Right cardiac atrium (tissue), 5 donors: ENCODE measurements at places on chromosomes 11 and 22. TPM values are rescaled to one million over a fixed set of nuclear protein-coding genes. Genes with fewer than 3 reads are reported as not detected.

- DNase-seq: no peak
Observed at GRCh38 chr11:16912692-16913111, 101.5 kb downstream of the PLEKHA7 start.

DNA sequence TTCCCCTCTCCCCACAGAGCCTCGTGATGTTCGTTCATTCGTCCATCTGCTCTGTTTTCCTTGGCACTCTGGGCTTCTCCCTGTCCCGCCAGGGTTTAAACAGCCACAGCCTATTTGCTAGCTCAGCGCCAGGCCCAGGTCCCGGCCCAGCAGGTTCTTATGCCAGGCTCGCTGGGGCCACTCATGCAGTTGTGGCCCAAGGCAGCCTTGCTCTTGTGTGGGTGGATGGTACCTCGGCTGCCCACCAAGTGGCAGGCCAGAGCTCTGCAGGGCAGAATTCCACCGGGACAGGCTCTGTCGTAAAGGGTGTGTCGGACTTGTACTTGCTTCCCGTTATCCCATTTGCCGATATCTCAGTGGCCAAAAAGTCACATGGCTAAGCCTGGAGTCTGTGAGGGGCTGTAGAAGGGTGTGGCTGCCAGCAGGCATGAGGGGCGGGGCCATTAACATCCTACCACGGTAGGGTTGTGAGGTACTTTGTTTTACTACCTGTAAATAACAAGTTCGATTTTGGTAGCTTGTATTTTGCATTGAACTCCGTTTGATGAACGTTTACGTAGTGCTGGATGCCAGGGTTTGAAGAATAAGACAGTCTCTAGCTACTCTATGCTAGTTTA, 7.9 kb downstream of the FAM118A start:
- peak; percentile 78 for DNase-seq

DNA sequence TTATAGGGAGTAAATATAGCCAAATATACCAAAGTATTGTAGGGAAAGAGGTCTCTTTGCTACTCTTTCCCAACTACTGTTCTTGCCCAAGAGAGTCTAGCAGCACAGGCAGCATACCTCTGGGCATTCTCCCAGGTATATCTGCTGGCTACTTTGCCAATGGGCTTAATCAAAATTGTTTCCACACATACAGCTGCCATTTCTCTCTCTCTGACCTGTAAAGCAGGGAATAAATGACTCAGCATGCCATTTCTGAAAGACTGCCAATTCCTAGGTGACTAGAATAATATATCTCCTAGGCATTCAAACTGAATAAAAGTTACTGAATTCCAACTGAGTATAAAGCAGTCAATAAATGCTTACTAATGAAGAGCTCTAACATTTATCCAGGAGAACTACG, 44.6 kb downstream of the RDX start:
- DNase-seq: no peak

DNA sequence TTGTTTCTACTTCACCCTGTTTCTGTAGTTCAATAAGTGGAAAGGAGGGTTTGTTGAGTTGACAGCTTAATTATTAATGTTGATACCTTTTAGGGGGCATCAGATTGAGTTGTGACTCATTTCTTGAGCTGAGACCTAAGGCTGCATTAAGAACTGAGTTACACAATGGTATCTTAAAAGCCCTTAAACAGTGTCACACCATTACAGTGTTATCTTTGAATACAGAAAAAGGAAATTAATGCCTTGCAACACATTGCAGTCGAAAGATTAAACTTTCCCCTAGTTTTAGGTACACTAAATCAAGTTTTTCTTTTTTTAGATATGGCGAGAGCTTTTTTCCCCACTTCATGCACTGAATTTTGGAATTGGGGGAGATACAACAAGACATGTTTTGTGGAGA, 16.7 kb downstream of the PAFAH1B2 start:
- no peak for DNase-seq

GRCh38 chr22:25125693-25126357, 73.8 kb upstream of the CRYBB3 start:
- DNase-seq: no peak

DNA sequence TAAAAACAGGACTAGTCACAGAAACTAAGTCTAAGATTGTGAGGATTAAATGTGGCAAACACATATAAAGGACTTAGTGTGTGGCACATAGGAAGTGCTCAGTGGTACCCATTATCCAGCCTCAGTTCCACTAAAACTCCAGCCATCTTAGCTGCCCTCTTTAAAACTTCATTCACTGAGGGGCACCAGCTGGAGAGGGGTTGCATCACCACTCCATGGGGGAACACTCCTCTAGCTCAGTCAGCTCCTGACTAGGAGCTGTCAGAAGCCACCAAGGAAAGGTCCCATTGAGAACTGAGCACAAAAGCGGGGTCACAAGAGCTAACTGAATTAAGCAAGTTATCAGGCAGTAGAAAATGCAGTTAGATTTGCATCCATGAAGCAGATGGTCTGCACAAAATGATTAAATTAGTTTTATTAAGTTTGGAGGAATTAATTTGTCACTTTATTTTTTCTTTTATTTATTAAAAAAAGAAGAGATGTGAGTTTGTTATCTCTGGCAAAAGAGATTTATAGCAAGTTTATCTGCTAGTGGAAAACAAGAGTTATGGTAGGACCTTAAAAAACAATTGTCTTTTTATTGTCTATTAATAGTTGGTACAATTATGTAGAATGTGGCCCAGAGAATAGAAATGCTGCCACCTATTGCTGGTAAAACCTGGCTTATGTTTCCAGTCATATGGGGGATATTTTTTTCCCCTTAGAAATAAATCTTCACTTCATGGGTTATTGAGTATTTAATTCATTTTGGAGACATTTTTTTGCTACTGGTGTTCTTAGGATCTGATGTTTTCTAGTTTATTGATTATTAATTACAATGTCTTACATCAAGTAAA, 95.7 kb downstream of the NAV2 start:
- DNase-seq: no peak

DNA sequence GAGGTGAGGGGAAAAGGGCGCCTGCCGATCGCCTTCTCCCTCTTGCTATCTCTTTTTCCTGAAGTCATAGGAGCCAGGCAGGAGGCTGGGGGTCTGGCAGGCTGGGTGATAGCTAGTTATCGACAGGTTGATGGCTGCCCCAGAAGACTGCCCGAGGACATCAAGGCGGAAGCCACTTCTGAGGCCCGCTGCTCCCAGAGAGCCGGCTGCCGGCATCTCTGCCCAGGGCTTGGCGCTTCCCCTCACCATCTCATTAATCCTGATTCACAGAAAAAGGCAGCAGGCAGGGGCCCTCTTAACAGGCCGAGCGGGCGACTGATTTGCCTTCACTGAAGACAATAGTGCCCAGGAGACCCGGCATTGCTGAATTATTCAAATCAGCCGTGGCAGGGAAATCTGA, 124.2 kb downstream of the MIAT start:
- DNase-seq: no peak

- peak; percentile 88 for DNase-seq
Observed at GRCh38 chr11:113974741-113975470, at the start of gene HTR3A. Gene HTR3A (plus strand): TSS chr11:113975108. CDS start chr11:113975326, 218 bp downstream.

DNA sequence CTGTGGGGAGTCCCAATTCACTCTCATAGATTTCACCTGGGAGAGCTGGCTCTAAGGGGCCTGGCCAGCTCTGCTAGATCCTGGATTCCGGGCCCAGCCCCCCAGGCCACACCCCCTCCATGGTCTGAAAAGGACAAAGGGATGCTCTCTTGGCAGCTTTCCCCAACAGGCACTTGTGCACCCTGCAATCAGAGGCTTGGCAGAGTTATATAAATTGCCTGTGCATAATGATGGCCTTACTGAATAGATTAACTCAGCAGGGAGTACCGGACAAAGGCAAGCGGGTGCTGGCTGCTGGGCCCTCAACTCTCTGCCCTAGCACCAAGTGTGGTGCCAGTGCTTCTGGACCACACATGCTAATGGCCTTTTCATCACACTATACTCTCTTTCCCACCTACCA, 461.6 kb downstream of the BUD13 start:
- DNase-seq: peak; percentile 60

GRCh38 chr22:17098379-17098819, 13.6 kb downstream of the IL17RA start:
- peak; percentile 63 for DNase-seq

DNA sequence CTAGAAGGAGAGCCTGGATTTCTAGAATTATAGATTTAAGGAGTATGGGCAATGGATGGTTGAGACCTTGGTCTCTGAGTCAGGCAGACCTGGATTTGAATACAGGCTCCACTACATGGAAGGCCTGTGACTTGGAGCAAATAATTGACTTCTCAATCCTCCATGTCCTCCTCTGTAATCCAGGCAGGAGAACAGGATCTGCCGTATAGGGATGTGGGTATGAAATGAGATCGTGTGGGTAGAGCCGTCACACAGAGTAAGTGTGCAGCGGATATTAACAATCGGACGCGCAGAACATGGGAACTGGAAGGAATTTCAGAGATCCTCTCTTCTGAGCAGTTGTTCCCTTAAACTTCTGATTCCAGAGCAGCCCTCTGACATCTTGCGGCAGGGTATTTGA, 11.5 kb upstream of the TMPRSS13 start:
- no peak for DNase-seq

- no peak for DNase-seq
Observed at GRCh38 chr11:22157531-22157930, 35.4 kb upstream of the ANO5 start.

DNA sequence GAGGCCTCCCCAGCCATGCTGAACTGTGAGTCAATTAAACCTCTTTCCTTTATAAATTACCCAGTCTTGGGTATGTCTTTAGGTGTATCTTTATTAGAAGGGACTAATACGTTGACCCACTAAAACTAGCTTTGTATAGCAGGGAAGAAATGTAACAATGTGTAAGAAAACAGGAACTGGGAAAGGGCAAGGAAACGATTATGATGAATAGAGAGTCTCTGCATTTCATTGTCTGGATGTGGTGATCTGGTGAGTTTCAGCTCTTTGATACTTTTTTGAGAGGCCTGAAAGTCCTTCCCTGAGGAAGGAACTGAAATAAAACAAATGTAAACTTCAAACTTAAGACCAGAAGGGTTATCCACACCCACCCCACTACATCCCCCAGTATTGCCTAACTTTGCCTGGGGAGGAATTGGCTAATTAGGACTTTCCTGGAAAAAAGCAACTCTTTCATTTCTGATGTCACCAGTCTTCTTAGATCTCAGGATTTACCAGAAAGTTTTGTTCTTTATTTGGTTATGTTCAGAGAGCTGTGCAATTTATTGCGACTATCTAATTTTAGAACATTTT, 119.0 kb downstream of the LDLRAD3 start:
- no peak for DNase-seq

GRCh38 chr11:776561-777287, 563 bp downstream of the GATD1 start:
- peak; percentile 39 for DNase-seq

- DNase-seq: no peak
Observed at GRCh38 chr22:41201141-41201540, 4.0 kb upstream of the L3MBTL2 start.

DNA sequence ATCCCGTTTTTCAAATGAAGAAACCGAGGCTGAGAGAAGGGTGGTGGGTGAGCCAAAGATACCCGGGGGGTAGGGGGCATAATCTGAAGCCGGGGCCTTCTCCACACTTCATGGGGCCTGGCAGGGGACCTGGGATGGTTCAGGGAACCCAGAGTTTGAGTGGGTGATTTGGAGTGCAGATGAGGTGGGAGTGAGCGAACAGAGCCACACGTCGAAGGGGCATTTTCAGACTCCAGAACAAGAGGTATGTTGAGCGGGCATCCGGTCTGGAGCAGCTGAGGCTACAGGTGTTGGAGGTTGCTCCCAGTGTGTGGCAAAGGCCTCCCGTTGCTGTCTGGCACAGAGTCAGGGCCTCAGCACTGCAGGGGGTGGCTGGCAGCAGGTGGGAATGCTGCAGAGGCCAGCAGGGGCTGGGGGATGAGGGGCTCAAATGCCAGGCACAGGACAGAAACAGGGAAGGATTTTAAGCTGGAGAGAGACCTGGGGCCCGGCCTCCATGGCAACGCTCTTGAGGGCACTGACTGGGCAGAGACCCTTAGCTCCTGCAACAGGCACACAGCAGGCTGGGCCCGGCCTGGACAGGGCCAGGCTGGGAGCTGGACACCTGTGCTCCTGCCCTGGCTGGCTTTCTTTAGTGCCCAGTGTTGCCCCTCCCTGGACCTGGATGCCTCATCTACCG, 46.2 kb downstream of the WNT11 start:
- DNase-seq: peak; percentile 46

GRCh38 chr11:61912530-61912898, 4.9 kb downstream of the RAB3IL1 start:
- peak; percentile 31 for DNase-seq

DNA sequence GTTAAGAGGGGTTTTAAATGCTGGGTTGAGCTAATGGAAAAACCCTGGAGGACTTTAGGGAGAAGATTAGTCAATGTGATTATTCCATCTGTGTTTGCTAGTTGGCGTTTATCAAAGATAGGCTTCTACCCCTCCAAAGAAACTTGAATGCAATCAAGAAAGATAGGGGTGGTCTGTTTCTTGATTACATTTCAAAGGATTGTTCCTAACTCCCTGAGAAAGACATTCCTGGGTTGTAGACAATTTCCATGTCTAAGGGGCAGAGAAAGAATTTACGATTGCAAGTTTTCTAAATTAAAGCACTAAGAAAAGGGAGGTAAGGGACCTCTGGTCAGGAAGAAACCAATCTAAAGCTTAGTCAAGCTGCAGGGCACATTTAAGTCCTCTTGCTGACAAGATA, 2268.7 kb downstream of the LRRC4C start:
- no peak for DNase-seq

DNA sequence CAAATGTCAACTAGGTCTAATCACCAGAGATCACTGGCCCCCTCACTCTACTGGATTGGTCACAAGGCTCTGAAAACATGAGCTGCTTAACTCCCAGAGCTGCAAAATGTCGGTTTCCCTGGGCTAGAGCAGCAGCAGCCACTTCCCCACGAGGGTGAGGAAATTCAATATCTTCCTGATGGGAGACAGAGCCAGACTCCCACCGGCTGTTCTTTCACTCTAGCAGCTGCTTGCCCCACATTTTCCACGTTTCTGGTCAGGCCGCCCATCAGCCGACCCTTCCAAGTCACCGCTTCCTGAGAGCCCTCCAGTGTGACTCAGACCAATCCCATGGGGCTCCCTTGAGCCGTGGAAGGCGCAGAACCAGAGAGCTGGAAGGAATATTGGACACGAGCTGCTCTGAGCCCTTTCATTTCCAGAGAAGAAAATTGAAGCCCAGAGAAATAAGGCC, 227.0 kb downstream of the ADAMTS15 start:
- DNase-seq: peak; percentile 92

GRCh38 chr22:47200273-47201051, 438.0 kb downstream of the TBC1D22A start:
- peak; percentile 52 for DNase-seq

GRCh38 chr11:29024386-29024785, 916.2 kb downstream of the METTL15 start:
- DNase-seq: no peak

DNA sequence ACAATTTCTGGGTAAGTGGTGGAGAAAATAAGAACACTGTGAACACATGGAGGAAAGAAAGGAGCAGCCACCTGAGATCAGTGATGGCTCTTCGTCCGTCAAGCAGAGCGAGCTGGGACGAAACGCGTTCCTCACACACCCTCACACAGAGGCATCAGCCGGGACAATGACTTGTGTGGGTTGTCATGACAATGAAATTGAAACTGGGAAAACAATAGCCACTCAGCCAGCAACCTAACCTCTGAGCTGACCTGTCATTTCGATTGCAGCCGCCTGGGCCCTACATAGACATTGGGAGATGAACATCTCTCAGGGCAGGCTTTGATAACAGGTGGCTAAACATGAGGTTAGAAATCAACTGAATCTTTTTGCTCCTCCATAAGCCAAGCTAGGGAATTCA, 51.3 kb downstream of the TRIM29 start:
- no peak for DNase-seq

MTNR1B gene
- total RNA-seq: not detected

PANX2 gene
- 0.88 TPM for total RNA-seq

CHEK2 gene
- 5.1 TPM for total RNA-seq

TMEM126B gene
- total RNA-seq: 46.7 TPM

LMNTD2 gene
- total RNA-seq: 1.0 TPM

JHY gene
- total RNA-seq: 5.6 TPM

CALCA gene
- total RNA-seq: not detected
